ENCODE measurements at places on chromosomes 6 and 20.

- no peak for DNase-seq
Observed at GRCh38 chr6:116928677-116929076, 51.6 kb downstream of the RFX6 start.

DNA sequence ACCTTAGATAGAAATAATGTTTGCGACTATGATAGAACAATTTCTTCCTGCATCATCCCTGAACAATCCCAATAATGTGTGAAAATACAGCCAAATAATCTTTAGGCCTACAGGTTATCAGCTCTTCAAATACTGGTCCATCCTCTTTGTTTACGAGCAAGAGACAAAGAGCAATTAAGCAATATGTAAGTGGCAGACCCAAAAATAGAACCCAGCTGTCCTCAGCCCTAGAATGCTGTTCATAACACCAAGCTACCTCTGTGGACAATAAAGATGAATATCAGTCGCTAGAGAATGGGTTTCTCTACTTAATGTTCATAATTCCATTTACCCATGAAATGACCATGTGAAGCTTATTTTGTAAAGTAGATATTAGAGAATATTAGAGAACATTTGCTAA is 28.4 kb upstream of the OSTM1 start:
- no peak for DNase-seq

- DNase-seq: no peak
Observed at GRCh38 chr6:138592749-138593123, 93.4 kb upstream of the NHSL1 start.

DNA sequence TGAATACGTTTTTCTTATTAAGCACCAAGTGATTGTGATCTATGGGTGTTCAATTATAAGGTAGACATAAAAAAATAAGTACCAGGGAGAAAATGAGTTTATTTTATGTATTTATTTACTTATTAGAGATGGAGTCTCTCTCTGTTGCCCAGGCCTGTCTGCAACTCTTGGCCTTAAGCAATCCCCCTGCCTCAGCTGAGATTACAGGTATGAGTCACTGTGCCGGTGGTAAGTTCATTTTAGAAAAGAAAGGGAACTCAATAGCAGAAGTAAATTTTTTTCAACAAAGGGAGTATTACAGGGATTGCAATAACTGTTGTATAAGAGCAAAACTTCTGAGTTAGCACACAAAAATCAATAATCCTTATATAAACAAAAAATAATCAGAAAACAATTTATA is 98.7 kb upstream of the FUT9 start:
- DNase-seq: no peak

- no peak for DNase-seq
Observed at GRCh38 chr6:27129095-27129815, 118.2 kb upstream of the PRSS16 start.

DNA sequence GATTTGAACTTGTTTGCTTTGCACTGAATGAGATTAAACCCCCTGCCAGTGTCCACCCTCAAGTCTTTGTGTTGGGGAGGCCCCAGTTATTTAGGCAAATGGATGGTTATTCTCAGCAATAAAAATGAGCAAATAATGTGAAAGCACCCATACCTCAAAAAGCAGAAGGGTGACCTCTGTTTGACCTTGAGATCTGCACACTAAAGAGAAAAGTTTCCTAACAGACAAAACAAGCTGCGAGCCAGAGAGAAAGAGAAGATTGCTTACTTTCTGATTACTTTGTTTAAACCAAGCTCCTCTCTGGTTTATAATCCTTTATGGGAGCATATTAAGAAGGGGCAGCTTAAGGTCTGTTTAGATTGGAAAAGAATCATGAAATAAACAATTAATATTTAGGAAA is 30.4 kb upstream of the TRERF1 start:
- no peak for DNase-seq

DNA sequence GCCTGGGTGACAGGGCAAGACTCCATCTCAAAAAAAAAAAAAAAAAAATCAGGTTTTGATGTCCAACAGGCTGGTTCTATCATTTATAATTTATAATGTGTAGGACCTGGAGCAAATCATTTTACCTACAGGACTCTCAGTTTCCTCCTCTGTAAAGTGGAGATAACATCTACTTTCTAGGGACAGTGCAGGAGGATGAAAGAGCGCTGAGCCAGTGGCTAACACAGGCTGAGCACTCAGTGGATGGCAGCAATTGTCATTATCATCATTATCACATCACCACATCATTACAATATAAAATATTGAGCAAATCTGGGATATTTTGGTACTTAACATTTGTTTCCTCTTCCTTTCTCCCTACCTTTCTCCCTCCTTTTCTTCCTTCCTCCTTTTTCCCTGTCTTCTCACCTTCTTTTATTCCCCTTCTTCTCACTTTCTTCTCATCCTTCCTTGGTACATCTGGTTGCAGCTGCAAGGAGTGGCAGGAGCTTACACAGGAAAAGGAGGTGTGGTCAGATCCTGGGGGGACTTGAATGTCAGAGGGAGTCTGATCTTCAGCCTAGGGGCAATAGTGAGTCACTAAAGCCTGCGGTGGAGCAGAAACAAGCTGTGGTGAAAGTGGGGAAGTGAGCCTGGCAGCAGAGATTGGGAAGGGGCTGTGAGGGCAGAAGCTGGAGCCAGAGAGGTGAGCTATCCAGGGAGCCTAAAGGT is 24.6 kb upstream of the CTNNBL1 start:
- DNase-seq: no peak

- DNase-seq: no peak
Observed at GRCh38 chr6:11392778-11393507, 144.6 kb upstream of the TMEM170B start.
